ENCODE measurements at places on chromosomes 6 and 20.

DNA sequence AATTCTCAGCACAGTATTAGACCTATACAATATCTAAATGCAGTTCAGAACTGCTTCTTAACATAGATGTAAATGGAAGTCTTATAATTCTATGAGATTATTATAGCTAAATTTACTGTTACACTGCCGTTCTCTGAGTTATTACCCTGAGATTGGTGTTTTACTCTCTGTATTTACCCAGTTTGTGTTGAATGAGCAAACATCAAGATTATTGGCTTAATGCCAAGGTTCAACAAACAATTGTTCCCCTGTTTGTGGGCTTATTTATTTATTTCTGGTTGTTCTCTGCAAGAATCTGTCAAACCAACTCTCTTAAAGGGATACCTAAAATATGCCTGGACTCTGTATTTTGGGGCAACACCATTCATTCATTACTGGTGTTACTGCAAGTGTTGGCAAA is 5.2 kb upstream of the STMND1 start:
- DNase-seq = no peak

DNA sequence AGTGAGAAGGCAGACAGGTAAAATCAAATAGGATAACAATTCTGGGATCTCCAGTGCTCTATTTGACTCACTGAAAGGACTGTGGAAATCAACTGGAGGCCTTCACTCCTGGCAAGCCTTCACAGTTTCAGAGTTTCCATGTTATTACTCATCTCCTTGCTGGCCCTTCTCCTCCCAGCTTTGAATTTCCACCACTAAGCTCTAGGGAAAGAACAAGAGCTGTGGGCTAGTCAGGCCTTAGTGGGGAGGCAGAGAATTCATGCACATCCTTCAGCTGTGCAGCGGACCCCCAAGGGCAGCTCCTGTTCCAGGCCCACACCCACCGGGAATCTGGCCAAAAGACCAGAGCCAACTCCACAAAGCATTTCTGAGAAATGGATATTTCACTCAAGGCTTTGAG is 26.0 kb downstream of the MYLIP start:
- no peak for DNase-seq

DNA sequence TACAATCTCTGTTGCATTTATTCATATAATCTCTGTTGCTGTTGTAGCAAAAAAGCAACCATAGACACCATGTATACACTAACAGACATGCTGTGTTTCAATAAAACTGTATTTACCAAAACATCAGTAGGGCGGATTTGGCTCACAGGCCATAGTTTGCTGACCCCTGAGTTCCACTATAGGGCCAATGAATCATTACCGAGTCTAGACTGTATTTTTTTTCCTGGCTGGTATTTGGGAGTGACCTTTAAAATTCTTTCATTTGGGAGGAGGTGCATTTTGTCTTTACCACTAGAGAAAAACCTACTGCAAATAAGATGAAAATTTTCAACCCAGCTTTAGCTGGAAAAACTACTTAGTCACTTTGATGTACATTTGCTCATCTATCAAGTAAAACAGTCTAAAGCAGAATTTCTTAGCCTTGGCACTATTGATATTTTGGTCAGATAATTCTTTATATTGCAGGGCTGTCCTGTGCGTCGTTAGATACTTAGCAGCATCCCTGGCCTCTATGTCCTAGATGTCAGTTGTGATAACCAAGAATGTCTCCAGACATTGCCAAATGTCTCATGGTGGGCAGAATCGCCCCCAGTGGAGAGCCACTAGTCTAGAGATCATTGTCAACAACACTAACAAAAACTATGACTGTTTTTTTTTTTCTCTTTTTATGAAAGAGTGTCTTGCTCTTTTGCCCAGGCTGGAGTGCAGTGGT is 39.5 kb downstream of the DCBLD1 start:
- DNase-seq = no peak

- DNase-seq = no peak
Measured at GRCh38 chr20:13771853-13772453, 12.8 kb downstream of the ESF1 start.

DNA sequence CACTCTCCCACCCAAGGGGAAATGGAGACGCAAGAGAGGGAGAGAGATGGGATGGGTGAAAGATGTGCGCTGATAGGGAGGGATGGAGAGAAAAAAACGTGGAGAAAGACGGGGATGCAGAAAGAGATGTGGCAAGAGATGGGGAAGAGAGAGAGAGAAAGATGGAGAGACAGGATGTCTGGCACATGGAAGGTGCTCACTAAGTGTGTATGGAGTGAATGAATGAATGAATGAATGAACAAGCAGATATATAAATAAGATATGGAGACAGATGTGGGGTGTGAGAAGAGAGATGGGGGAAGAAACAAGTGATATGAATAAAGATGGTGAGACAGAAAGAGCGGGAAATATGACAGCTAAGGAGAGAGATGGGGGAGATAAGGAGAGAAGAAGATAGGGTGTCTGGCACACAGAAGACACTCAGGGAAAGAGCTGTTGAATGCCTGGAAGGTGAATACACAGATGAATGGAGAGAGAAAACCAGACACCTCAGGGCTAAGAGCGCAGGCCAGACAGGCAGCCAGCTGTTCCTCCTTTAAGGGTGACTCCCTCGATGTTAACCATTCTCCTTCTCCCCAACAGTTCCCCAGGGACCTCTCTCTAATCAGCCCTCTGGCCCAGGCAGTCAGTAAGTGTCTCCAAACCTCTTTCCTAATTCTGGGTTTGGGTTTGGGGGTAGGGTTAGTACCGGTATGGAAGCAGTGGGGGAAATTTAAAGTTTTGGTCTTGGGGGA is 754 bp downstream of the TNF start:
- no peak for DNase-seq

DNA sequence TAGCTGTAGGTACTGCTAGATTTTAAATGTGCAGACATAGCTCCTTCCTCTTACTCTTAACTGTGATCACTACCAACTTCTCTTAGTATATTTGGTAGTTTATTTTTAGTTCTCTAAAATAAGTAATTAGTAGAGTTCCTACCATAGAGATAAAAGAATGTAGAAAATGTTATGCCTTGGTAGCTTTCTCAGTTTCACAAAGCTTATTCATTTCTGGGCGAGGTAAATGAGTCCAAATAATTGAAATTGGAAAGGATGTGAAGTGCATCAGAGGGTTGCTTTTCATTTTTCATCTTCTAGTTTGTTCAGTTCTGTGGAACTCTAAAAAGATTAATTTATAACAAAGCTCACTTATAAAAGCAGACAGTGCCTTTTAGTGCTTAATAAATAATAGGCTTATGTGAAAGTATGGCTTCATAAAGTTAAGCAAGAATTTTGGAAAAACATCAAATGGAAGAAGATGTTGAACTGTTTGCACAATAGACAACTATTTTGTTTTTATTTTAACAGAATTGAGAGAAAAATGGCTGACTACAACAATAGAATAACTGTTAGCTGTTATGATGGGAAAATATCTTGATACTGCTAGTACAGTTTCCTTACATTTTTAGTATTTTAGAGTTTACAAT is 303.7 kb downstream of the UTRN start:
- no peak for DNase-seq

- no peak for DNase-seq
Measured at GRCh38 chr20:53036992-53037391, 64.8 kb downstream of the TSHZ2 start.

DNA sequence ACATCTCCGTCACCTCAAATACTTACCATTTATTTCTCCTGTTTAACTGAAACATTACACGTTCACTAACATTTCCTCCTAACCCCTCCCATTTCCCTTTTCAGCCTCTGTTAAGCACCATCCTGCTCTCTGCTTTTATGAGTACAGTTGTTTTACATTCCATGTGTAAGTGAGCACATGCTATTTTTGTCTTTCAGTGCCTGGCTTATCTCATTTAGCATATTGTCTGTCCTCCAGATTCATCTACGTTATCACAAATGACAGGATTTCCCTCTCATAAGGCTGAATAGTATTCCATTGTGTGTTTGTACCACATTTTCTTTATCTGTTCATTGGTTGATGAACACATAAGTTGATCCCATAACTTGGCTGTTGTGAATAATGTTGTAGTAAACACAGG is 22.7 kb downstream of the TAF11 start:
- DNase-seq = no peak

DNA sequence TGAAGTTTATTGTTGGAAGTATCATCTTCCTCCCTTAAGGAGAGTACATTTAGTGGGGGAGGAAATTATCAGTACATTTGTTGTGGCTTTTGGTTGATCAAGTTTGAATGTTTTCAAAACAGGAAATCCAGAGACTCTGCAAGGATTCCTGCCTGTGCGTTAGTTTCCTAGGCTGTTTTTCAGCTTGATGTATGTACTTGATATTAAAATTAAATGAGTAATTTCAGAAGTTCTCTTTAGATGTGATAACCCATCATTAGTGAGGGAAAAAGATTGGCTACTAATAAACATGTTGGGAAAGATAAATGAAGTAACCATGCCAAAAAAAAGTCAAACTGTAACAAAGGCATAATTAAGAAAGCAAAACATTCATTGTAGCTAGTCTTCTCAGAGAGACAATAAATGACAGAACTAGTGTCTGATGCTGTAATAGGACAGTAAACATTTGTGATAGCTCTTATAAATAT is 88.0 kb upstream of the TULP1 start:
- DNase-seq = no peak

DNA sequence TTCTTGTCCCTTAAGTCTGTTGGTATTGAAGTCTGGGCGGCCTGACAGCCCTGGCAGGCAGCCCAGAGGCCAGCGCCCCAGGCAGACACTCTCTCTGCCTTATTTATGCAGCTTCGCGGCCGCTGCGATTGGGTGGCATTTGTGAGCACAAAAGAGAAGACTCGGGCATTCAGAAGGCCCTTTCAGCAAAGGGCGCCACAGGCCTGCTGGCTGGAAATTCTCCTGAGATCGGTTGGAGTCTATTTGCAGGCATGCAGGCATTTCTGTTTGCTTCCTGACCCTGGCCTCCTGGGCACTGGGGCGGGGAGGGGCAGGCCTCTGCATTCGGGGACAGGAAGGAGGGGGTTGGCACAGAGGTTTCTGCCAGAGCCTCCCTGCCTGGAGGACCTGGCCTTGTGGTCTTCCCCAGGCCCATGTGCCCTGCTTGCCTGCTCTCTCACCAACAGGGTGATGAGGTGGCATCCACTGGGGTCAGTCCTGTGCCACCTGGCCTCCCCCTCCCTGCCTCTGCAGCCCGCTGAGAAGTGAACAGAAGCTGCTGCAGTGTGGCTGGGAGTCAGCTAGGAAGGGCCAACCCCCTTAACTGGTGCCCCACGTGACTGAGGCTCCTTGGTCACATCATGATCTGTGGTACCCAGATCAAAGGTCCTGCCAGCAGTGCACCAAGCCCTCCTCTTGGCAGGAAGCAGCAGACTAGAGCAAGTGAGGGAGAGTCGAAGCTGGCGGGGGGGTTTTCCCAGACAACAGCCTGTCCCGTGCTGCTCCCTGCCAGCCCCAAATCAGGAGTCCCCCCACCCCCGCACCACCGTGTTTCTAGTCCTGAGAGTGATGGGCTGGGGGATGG is 16.6 kb upstream of the CCDC167 start:
- DNase-seq = peak; percentile 71

DNA sequence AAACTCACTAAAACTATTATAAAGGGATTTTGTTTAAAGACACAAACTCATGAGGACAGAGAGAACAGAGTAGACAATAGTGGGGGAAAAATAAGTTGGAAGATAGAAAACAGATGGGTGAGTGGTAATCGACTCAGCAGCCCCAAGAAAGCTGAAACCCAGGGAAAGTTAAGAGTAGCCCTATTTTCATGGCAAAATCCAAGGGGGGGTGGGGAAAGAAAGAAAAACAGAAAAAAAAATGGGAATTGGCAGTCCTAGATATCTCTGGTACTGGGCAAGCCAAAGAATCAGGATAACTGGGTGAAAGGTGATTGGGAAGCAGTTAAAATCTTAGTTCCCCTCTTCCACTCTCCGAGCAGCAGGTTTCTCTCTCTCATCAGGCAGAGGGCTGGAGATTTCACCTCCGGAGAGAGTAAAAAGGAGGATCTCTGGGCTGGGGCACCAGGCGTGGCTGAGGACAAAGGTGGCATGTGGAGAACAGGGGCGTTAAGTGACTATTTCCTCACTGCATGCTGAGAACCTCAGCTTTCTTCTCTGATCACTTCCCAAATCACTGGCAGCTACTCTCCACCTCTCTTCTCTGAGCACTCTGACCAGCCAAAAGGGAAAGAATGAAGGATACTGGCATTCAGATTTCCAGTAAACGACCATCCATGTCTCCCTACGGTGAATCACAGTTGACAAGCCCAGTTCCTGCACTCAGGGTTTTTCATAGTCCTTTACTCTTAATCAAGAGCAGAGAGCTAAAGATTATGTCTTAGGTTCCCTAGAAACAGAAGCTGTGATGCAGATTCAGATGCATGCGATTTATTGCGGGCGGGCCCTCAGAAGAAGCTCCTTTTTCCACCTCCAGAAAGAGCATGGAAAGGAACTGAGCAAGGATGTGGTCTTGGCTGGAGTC is 7.3 kb upstream of the RNF24 start:
- no peak for DNase-seq

DNA sequence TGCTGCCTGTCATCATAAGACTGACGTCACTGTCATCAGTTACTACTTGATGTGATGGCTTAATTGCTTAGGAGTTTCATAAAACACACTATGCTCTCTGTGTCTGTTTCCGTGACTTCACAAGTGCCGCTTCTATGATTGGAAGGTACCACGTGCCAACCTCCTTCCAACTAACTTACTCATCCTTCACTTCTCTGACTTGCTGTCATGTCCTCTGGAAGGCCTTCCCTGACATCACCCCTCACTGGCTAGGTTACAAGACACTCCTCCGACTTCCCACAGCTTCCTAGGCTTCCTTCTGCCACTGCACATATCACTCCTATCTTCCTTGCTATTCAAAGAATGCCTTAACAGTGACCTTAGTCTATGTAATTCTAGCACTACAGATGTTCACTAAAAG is 20.4 kb downstream of the SERINC3 start:
- no peak for DNase-seq

GRCh38 chr20:62963614-62964397 is 11.3 kb downstream of the SLC17A9 start:
- no peak for DNase-seq

DNA sequence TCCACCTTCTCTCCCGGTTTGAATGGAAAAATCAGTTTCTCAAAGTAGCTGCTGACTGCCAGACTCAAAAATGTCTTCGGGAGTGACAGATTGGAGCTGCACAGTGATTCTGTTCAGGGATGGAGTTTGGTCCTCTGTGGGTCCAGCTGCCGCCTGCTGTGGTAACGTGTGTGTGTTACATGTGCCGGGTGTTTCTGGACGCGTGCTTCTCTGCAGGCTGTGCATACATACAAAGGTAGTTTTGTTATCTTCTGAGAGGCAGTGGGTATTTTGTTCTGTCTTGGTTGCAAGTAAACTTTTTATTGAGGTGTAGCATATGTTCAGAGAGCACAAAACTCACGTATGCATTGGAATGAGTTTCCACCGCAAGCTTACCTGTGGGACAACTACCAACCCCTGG is 41.3 kb upstream of the NAA20 start:
- no peak for DNase-seq

- DNase-seq = no peak
Measured at GRCh38 chr6:25457516-25457915, 178.3 kb downstream of the CARMIL1 start.

- no peak for DNase-seq
Measured at GRCh38 chr6:41700463-41701347, 34.7 kb downstream of the TFEB start.

- no peak for DNase-seq
Measured at GRCh38 chr20:50471231-50471630, 39.0 kb upstream of the PTPN1 start.

All from stimulated activated CD4-positive, alpha-beta T cell treated with anti-CD3 and anti-CD28 coated beads, TNF-alpha, amount 100 ng/mL, for 4 hours (primary cell).